ENCODE measurements at places on chromosomes 16 and 17.
A peak's percentile ranks its signal among the peaks of the same experiment; 100 is the strongest.

DNA sequence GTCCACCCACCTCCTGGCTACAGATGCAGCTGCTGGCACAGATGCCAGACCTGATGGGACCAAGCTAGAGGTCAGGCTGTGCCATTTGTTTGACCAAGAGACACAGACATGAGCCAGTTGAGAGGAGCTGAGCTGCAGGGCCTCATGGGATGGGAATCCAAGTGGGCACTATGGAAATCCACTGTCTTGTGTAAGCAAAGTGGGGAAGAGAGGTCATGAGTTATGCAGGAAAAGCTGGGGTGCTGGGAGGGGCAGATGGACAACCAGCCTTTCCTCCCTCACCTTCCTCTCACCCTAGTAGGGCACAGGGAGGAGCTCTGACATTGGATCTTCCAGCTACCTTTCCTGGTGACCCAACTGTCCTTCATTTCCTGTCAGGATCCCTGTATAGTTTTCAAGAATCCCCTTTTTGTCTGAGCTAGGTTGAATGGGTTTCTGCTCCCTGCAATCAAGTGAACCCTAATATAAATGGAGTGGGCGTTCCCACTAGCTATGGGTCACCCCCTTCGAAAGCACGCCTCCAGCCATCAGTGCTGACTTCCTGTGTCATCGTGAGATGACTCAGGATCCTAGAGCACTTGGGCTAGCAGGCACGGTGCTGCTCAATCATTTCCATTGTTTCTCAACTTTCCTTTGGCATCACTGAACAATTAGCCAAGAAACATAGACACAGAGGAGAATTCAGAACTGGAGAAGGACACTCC lies 13.6 kb downstream of the ATPAF2 start:
- peak; percentile 23 for DNase-seq

DNA sequence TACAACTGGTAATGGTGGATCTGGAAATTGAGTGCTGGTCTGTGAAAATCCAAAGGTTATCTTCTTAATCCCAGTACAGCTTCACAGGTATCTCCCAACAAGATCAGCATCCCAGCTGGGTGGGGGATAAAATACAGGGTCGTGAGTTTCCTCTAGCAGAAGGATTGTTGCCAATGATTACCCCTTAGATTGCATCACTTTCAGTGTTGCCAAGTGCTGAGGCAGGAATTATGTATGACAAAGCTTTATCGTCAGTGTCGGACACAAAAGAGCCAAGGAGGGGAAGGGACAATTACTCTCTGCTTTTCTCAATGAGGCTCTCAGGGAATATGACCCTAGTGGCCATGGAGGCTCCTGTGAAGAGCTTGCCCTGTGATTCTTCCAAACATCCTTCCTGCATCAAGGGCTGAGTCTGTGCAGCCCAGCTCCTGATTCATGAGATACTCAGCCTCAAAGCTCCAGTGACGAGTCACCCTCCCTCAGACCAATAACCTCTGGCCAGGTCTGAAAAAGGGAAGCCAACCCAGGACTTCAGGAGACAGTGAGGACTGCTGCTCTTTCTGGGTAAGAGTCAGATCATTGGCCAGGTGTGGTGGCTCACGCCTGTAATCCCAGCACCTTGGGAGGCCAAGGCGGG lies 15.0 kb downstream of the OR1F1 start:
- no peak for DNase-seq

DNA sequence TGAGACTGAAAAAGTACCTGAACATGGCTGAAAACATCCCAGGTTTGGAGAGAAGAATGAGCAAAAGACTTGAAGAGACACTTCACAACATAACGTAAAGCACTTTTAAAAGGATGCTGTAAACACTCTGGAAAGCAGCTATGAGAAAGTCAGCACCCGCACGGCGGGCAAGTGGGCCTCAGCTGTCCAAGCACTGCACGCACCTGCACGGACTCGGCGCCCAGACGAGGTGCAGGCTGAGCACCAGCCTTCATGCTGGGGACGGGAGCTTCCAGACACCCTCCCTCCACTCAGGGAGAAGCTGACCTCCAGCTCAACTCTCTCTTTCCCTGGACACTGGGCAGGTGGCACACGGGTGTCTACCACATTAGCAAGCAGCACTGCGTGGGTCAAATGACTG lies 13.1 kb downstream of the CCDC57 start:
- no peak for DNase-seq

DNA sequence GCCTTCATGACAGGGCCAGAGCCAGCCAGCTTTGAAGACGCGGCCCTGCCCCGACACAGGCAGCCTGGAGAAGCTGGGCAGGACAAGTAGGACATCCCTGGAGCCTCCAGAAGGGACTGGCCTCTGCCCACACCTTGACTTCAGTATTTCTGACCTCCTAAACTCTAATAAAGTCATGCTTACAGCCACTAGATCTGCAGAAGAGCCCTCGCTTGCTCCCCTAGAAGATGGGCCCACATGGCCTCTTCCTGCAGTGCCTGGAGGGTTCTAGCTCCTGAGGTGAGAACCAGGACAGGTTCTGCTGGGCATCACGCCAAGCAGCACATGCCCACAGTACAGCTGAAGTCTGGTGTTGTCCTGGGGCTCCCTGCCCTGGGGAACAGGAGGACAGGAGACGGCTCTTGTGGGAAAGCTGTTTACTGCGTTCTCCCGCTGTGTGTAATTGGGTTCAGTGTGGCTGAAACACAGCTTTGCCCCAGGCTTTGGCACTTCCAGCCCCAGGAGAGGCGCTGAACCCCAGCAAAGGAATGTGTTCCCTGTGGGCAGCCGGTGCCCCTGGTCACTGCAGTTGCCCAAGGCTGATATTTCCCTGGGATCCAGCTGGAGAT lies 2.6 kb downstream of the APRT start:
- DNase-seq = no peak

GRCh38 chr17:50111673-50112655 lies 16.8 kb downstream of the PDK2 start:
- DNase-seq = no peak

DNA sequence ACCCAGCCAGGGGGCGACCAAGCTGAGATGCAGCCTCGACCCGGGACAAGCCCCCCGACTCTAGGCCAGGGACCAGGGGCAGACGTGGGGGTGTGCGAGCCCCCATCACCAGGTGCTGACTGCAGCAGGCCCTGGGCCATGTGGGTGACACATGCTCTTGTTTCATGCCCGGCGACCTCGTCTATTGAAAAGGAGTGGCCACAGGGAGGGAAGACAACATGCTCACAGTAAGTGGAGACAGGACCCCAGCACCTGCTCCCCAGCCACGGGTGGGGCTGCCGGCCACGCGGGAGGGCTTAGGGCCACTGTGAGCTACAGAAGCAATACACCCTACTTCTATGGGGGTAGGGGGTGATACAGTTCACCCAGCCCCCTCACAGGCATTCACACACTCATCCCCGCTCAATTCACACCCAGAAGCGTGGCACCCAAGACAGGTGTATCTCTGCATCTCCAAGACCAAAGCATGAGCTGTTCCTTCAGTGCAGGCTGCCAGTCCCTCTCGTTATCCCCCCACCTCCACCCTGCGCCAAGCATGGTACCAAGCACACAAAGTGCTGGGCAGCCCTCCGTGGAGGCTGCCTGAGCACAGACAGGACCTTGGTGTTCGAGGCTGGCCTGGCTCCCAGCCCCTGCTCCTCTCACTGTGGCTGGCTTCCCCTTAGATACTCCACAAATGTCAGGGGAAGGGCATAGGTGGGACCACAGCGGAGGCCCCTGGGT lies 13.6 kb downstream of the VASN start:
- DNase-seq = no peak

DNA sequence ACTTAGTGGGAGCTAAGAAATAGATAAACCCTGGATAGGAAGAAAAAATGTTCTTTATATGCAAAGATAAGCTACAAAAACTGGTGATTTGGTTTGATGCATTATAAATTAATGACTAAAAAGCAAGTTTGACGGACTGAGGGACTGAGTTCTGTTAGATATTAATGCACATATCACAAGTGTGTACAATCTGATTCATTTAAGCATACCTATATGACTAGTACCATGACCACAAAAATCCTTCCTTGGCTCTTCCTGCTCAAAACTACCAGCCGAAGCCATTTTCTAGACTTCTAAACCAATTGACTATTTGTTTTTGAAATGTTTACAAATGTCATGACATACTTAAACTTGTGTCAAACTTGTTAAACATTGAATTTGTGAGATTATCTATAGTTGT lies 374.5 kb upstream of the MON1B start:
- DNase-seq = no peak

GRCh38 chr17:57213180-57213825 lies 43.0 kb upstream of the MSI2 start:
- no peak for DNase-seq

- DNase-seq = peak; percentile 14
Measured at GRCh38 chr16:3570420-3571062, 6.7 kb downstream of the NLRC3 start.

GRCh38 chr17:29390851-29391631 lies 878 bp downstream of the TAOK1 start:
- DNase-seq = peak; percentile 57

DNA sequence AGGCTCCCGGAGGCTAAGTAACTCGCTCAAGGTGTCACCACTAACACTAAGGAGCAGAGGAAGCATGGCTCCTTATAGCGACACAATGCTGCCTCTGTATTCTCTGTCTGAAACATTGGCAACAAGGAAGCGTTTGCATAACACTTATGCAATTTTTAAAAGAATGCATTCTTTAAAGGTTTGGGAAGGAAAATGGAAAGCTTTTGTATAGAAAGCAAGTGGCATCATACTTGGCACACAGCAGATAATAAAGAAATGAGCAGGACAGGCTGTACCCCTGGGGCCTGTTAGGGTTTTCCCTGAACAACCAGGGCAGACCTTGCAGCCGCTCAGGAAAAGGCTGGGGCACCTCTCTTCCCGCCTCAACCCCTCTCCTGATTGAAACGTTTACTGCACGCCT lies 36.9 kb downstream of the PPL start:
- no peak for DNase-seq

DNA sequence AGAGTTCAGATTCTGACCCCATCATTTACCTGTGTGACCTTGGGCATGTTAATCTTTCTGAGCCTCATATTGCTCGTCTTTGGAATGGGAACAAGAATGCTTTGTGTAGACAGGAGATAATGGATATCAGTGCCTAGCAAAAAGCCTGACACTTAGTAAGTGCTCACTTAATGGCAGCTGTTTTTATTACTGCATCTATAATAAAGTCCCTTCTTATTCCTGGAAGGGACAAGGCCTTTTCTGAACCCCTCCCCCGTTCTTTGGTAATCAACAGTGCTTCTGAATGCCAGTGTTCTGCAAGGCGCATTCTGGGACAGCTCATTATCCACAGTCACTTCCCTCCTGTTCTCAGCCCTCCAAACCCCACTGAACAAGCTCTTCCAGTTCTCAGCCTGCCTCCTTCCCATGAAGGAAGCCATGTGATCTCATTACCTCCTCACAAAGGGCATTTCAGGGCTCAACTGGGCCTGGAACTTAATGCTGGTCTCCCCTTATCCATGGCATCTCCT lies 25.1 kb upstream of the SUPT4H1 start:
- no peak for DNase-seq

DNA sequence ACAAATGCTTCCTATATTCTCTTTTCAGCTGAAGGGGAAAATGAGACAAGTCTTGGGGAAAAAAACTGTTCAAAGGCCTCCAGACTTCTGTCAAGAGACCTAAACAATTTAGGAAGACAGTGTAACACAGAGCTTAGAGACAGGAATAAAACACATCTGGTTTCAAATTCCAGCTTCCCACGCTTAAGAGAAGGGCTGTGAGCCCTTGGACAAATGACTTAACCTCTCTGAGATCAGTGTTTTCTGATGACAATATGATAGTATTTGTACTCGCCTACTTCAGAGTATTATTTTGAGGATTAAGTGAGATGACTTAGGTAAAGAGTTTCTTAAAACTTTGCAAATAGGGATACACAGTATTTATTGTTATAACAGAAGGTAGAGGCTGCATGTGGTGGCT lies 29.5 kb downstream of the SMURF2 start:
- peak; percentile 81 for DNase-seq

GRCh38 chr17:37438141-37438540 lies 31.5 kb downstream of the TADA2A start:
- DNase-seq = peak; percentile 9

DNA sequence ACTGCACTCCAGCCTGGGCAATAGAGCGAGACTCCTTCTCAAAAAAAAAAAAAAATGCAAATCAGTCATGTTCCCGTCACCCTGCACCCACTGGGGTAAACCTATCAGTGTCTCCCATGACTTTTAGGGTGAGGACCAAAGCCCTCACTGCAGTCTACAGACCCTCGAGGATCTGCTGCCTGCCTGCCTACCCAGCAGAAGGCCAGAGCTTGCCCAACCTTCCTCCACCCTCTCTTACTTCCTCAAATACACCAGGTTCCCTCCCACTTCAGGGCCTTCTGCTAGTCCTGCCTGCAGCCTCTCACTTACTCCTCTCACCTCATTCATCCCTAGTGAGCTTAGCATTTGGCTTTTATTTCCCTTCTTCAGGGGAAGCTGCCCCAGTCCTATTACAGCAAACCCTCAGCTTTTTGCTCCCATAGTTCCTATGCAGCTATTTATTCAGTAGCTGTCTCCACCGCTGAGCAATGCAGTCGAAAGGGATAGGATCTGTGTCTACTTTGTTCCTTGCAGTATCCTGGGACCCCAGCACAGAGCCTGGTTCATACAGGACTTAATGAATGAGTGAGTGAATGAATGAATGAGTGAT lies 17.8 kb upstream of the TOB1 start:
- no peak for DNase-seq

DNA sequence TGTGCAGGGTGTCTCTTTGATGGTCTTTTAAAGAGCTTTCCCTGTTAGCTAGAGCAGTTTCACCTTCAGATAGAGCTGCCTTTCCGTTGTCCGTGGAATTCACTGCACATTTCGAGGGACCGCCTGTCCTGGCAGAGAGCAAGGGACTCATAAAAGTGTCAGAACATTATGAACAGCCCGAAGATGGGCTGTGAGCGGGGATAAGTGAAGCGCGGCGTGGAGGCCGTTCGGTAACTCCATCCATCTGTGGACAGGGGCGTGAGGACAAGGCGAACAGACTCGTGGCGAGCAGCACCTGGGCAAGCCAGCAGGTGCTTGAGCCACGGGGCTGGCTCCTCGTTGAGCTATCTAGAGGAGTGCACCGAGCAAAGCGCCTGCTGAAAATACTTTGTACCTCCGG lies 371.2 kb downstream of the MAF start:
- DNase-seq = no peak

GRCh38 chr17:41185001-41185400 lies 290 bp upstream of the KRTAP4-1 start:
- no peak for DNase-seq

- no peak for DNase-seq
Measured at GRCh38 chr16:31707743-31708335, 165.8 kb upstream of the ZNF267 start.

GRCh38 chr16:19294156-19294649 lies 8.7 kb downstream of the CLEC19A start:
- peak; percentile 6 for DNase-seq
